ENCODE measurements at places on chromosomes 7 and 10.

- DNase-seq, result no peak
Measured at GRCh38 chr10:113541549-113541927, 11.3 kb upstream of the HABP2 start.

DNA sequence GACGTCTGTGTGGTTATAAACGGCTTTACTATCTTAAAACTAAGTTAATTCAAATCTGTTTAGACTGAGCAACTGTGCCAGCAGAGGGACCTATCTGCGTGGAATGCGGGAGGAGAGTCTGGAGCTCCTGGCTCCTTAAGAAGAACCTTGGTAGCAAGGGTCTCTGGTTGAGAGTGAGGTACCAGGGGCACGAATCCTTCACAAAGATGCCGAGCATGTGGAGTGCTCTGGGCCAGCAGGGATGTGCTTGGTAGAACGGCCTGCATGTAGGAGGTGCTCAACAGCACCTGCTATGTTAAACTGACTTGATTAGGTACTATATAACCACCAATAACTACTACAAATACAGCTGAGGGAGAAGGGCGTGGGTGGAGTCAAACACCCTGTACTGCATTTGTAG, 102.6 kb downstream of the VIPR2 start:
- DNase-seq, result no peak

- DNase-seq, result no peak
Measured at GRCh38 chr10:117441812-117442443, 66.7 kb upstream of the PDZD8 start.

- no peak for DNase-seq
Measured at GRCh38 chr10:29646960-29647461, 12.2 kb upstream of the SVIL start.

GRCh38 chr10:6926971-6927370, 346.9 kb upstream of the PRKCQ start:
- no peak for DNase-seq

Measured in suprapubic skin (tissue), 4 donors.